ENCODE measurements at places on chromosomes 13 and 19.
A peak's percentile ranks its signal among the peaks of the same experiment; 100 is the strongest.

DNA sequence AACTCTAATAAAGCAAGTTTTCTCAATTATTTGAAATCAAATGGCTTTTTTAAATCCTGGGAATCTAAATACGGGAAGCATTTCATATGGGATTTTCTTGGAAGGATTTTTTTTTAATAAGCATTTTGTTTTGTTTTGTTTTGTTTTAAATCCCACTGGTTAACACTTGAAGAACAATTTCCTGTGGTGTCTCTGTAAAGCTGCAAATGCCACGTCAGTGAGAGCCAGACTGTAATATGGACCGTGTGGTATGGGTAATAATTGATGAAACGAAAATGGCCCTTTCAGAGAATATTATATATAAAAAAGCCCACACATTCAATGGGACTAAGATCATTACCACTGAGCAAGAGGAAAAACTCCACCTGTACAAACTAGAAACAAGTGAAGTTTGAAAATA, 33.9 kb upstream of the MIR17HG start:
- DNase-seq = no peak

DNA sequence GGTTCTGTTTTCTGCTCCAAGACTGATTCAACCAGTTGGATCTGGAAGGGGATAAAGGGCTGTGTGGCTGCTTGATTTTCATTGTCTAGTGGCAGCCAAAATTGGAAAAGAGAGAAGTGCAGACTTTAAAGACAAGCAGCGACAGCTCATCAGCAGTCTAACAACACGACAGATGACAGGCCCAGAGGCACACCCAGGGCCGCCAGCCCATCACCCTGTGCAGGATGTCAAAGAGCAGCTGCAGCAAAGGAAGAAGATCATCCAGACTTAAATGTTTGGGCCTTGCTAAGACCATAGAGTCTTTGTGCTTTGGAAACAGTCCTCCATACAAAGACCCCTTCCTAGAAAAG, 421.0 kb upstream of the KLF12 start:
- DNase-seq = no peak

- no peak for DNase-seq
These were observed 5.3 kb downstream of the PRR36 start for GRCh38 chr19:7868671-7869452.

GRCh38 chr19:35365303-35365702, 5.6 kb upstream of the GPR42 start:
- DNase-seq = no peak

DNA sequence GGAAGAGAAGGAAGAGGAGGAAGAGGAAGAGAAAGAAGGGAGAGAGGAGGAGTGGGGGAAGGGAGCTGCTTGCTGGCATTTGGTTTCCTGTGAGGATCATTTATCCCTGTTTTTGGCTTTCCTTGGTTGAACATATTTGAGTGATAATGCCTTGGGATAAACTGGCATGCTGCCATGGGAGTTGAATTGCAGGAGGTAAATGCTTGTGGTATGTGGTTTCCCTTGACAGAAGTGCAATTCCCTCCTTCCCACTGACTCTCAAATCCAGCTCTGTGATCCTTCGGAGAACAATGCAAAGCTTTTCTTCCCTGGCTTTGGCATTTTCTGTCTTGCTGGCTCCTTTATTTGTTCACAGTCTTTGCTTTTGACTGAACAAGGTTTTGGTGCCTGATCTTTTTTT, 27.2 kb upstream of the CBY2 start:
- peak; percentile 98 for DNase-seq
